ENCODE measurements at places on chromosomes 11 and 22.

DNA sequence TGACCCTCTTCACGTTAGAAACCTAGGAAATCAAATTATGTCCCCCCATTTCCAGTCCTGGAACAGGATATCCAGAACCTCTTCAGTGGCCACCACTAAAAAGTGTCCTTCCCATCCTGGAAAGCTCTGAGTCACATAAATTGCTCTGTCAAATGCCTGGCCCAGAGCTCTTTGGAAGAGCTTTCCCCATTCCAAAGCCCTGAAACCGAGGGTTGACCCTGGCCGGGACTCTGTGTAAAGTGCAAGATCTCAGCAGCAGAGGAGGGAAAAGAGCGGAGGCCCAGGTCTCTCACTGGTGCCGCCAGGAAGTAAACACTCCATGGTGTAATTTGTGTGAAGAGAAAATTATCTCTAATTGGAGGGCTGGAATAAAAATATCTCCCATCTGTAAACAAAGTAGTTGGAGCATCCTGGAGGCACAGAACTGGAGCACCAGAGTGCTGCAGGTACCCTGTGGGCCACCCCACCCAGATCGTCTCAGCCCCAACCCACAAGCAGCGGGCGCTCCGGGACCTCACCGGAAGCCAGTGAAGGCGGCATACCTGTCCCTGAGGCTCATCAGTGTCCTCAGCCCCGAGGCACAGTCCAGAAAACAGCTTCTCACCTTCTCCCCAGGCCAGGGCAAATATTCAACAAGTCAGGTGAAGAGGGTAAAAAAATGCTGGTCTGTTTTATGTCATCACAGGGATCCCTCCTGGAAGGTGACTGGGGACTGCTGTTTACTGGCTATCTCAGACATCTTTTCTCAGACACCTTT is 4.7 kb upstream of the JAM3 start:
- no peak for DNase-seq

- no peak for DNase-seq
Observed at GRCh38 chr22:49925525-49926128, 7.2 kb downstream of the CRELD2 start.

DNA sequence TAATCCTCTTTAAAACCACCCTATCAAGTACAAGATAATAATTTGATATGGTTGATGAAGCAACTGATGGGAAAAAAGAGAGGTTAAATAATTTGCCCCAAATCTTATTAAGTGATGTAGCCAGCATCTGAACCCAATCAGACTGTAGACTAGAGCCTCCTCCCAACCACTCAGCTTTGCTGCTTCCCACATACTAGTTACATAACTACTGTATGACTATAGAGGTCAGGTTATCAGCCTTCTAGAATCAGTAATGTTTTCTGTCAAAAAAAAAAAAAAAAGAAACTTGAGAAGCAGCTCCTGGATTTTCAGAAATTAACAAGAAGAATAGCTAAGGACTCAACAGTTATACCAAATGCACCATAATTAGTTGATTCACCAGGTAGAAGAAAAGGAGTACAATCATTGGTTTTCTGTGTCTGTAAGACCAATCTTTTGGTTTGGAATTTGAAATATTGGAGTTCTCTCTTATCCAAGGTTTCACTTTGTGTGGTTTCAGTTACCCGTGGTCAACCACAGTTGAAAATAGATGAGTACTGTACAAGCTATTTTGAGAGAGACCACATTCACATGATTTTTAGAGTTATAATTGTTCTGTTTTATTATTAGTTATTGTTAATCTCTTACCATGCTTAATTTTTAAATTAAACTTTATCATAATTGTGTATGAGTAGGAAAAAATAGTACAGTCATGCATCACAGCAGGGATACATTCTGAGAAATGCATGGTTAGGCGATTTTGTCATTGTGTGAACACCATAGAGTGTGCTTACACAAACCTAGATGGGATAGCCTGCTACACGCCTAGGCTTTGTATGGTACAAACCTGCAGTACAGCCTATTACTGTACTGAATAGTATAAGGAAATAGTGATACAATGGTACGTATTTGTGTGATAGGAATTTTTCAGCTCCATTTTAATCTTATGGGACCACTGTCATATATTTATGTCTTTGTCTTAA is 72.2 kb downstream of the PDHX start:
- DNase-seq: no peak

- no peak for DNase-seq
Observed at GRCh38 chr11:111444040-111444439, 65.0 kb upstream of the POU2AF1 start.

GRCh38 chr11:70242885-70243284 is 27.6 kb upstream of the PPFIA1 start:
- no peak for DNase-seq

GRCh38 chr11:127149410-127149809 is 148.8 kb upstream of the KIRREL3 start:
- DNase-seq: no peak

DNA sequence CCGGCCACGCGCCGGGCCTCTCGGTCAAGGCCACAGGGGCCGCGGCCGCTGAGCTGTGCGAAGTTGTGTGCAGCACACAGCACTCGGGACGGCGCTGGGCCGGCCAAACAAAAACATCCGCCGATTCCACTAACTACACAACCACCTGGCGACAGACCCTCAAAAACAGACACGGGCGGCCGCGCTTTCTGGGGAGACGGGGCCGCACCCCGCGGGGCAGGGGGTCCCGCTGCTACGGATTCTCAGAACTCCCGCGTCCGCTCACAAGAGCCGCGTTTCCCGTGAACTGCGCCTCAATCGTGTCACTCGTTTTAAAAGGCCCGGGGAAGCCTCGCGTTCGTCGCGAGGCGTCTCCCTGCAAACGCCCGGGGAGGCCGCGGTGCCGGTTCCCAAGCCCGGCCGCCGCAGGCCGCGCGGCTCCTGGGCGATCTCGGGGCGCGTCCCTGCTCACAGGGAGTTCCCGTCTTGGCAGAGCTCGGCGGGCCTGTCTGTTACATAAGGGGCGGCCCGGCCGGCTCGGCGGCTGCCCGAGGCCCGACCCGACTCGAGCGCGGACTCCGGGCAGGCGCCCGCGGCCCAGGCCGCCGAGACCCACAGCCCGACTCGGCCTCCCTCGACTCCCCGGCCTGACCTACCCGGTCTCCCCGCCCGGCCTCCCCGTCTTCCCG is 936 bp downstream of the BRD1 start:
- DNase-seq: no peak

DNA sequence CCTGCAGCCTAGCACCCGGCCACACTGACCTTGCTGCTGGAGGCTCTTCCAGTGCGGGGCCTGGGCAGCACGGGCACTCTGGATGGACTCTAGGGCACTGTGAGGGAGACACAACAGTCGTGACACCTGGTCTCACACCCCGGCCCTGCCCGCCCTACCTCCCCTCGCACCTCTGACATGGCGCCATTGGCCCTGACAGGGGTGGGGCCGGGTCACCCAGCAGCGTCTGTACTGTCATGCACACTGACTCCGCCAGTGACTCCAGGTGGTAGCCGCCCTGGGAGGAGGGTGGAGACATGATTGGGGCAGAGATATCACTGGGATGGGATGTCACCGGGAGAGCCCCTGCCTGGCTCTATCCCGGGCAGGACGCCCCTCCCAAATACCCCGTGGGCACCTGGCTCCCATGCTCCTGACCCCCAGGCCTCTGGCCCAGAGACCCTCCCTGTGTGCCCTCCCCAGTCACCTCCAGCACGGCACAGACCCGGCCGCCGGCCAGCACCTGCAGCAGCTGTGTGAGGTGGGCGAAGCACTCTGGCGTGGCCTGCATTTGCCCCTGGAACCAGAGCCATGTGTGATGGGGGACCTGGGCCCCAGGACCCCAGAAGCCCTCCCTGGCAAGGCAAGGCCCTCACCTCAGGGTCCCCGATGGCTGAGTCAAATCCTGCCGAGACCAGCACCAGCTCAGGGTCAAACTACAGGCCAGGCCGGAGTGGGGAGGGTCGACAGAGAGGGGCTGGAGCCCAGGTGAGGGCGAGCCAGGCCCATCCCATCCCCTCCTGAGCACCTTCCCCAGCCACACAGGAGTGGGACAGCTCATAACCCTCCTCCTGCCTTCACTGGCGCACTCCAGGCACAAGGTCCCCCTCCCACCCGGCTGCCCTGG is 2.6 kb downstream of the HDAC10 start:
- DNase-seq: no peak

DNA sequence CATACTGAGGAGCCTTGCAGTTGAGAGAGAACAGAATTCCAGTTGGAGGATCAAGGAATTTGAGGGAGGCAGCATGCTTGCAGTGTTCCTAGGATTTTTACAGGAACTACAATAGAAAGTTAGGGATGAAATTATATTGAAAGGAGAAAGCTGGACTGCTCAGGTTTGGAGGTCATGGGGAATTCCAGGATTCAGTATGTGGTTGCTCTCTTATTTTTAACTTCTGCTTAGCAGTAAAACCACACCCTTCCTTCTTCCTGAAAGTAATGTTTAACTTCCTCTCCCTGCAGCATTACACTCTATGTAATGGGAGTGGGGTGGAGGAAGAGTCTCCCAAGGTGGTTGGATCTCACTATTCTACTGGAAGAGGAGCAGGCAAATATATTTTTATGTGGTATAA is 31.3 kb downstream of the CTNND1 start:
- DNase-seq: no peak

- DNase-seq: no peak
Observed at GRCh38 chr11:19988598-19988997, 171.7 kb downstream of the DBX1 start.

- DNase-seq: no peak
Observed at GRCh38 chr11:11976481-11977127, 31.8 kb downstream of the DKK3 start.

GRCh38 chr11:35944503-35945136 is 758 bp downstream of the LDLRAD3 start:
- no peak for DNase-seq

DNA sequence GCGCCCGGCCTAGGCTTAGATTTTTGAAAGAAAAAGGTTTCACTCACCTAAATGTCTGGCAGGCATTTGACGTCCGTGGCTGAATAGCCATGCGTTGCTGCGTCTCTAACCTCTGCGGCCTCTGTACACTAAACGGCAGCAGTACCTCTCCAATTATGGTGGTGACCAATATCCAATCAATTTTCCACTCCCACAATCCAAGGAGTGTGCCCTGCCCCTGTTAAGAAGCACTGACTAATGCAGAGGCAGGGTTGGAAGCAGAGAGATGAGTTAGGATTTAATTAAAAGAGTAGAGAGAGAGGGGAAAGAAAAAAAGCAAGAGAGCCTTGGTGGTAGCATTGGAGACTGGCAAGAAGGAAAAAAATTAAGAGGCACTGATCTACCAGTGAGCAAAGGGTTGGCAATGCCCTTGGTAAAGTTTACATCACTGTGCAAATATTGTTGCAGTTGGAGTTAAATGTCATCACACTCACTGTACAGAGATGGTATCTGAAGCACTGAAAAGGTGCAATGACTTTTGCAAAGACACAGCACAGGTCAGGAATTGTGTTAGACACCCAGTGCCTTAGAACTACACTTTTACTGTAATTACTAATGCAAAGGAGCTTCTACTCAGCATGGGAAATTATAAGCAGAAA is 526.7 kb downstream of the NTM start:
- DNase-seq: peak; percentile 89

GRCh38 chr11:108733479-108734116 is 68.7 kb downstream of the DDX10 start:
- DNase-seq: no peak

DNA sequence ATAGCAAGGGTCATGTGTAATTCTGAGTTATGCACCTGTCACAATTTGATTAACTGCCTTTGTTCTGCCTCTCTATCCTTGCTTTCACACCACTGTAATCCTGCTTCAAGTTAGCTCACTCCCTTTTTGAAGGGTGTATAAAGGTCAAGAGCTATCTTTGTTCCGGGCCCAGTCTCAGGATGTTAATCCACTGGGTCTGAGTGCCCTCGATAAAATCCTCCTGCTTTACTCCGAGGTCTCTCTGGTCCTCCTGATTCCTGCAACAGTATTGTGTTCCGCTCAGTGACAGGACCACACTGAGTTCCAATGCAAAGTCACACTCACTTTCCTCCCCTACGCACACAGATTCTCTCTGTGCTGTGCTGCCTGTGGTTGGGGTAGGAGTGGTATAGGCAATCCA is 186.5 kb downstream of the DYNC2H1 start:
- DNase-seq: no peak

- no peak for DNase-seq
Observed at GRCh38 chr11:11848891-11849746, 7.3 kb downstream of the USP47 start.

DNA sequence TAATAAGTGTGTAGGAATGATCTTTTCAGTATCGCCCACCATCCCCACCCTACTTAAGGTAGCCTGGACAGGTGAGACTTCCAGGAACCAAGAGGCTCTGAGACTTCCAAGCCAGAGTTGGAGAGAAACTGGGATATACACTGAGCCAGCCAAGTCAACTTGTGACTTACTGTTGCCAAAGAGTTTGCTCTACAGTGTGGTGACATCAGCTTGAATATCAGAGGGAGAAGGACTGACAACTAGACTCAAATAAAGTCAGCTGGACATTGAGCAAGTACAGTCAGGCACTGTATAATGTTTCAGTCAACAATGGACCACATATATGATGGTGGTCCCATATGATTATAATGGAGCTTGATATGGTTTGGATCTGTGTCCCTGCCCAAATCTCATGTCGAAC is 1.2 kb upstream of the MMP10 start:
- DNase-seq: peak; percentile 37

- DNase-seq: no peak
Observed at GRCh38 chr11:44617671-44618461, 52.4 kb downstream of the CD82 start.

DNA sequence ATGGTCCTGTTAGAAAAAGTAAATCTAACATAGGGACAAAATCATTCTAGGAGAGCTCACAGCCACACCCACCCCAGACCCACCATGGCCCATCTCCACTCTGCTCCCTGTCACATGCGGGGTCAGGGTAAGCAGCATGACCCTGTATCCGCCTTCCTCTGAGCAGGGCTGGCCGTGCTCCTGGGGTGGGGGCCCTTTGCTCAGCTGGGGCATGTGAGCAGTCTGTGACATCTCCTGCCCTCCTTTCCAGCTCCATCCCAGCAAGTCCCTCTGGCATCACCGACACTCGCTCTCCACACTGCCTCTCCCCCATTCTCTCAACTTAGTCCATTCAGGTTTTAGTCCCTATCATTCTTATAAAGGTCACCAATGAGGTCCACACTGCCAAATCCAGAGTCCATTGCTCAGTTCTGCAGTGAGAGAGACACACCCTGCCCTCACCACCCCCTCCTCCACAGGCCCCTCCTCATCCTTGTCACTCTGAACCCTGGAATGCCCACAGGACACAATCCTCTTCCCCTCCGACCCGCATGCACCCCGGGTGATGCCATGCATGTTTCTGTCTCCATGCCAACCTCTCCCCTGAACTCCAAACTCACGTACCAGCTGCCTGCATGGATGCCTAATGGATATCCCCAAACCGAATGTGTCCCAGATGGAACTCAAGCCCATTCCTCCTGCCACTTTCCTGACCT is 65.1 kb upstream of the PITPNB start:
- DNase-seq: no peak

GRCh38 chr22:36833073-36833472 is 16.2 kb upstream of the PVALB start:
- no peak for DNase-seq

Data from LNCaP clone FGC (cell line).